ENCODE measurements at places on chromosomes 6 and 20.
A peak's percentile ranks its signal among the peaks of the same experiment; 100 is the strongest.

- DNase-seq: no peak
Measured at GRCh38 chr20:58938541-58938940, 42.5 kb upstream of the NELFCD start.

DNA sequence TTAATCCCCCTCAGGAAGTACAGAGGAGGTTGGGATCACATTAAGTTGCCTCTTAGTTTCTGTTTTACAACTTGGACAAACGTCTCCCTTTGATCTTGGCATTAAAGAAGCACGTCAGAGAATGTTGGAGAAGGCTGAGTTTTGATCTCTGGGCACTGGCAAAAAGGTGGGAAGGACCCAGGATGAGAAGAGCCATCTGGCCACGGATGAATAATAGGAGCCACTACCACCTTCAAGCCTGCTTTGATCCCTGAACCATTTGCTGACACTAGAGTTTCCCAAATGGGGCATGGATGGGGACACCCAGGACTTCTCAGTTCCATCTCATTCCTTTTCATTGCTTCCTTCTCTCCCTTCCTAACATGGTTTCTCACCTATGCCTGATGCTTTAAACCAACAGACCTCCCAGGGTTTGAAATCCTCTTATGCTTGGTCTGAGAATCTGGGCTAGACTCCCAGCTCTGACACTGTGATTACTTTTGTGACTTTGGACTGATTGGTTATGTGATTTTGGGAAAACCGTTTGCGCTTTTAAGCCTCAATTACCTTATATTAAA, 5.8 kb downstream of the TM9SF4 start:
- no peak for DNase-seq

GRCh38 chr6:26233649-26234420, 131.2 kb upstream of the BTN3A2 start:
- peak; percentile 69 for DNase-seq

GRCh38 chr6:17193106-17193775, 87.9 kb upstream of the RBM24 start:
- no peak for DNase-seq

All from iris pigment epithelial cell (primary cell).